Activated T-cell treated with anti-CD3 and anti-CD28 coated beads for 1 hour (primary cell): ENCODE measurements at places on chromosomes 3 and 15.

DNA sequence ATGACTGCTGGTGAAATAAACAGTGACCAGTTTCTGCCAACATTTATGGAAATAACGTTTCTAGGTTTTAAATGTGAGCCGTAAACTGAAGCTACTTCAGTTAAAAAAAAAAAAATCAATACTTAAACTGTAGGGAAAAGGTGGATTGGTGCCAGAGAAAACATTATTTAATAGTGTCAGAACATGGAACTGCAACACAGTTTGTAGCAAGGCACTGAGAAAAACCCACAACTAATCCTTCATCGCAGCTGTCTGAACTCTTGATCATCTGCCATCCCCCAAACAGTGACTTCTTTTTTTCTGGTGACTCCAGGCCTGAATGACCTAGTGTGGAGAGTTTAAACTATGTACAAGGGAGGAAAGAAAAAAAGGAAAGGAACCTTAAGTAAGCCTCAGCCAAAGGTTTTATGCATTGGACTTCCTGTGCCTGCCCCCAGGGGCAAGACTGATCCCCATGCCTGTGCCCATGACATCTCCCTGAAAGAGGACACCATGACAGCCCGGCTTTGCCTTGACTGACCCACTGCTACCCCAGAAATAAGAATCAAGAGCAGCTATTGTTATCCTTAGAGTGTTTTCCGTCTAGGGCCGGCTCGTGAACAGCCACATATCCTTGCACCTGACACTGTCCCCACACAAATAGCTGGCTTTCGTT, 33.1 kb downstream of the CRTAP start:
- no peak for DNase-seq

DNA sequence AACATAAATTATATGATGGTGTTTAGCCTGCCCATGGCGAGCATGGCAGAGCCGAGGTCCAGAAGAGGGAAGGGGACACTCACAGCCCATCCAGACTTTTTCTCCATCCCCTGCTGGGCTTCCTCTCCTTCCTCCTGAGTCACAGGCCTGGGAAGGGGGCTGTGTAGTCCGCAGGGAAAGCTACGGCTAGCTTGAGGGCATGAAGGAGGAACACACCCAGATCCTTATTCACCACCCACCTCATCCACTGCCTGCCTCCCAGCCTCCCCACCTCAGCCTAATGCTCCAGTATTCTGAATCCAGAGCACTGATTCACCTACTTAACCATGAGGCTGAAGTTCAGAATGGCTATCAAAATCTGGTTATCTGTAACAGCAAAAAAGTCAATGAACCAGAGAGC, 97.8 kb downstream of the OXNAD1 start:
- no peak for DNase-seq

DNA sequence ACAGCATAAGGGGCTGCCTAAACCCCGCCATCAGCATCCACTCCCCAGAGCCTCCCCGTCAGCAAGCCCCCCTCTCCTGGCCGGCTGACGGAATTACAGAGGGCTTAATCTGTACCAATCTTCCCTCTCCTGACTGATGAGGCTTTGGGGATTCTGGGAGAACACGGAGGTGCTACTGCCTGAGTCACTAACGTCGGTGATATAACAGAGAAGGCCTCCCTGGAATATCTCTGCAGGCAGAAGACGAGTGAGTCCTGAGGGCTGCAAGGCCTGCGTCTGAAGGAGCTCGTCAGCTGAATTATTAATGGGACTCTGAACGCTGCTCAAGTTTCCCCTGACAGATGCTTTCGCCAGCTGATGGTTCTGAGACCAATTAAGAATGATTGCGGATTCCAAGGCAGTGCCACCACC, 147.7 kb downstream of the XXYLT1 start:
- no peak for DNase-seq

- no peak for DNase-seq
Measured at GRCh38 chr15:47432826-47433225, 284.5 kb upstream of the SEMA6D start.

DNA sequence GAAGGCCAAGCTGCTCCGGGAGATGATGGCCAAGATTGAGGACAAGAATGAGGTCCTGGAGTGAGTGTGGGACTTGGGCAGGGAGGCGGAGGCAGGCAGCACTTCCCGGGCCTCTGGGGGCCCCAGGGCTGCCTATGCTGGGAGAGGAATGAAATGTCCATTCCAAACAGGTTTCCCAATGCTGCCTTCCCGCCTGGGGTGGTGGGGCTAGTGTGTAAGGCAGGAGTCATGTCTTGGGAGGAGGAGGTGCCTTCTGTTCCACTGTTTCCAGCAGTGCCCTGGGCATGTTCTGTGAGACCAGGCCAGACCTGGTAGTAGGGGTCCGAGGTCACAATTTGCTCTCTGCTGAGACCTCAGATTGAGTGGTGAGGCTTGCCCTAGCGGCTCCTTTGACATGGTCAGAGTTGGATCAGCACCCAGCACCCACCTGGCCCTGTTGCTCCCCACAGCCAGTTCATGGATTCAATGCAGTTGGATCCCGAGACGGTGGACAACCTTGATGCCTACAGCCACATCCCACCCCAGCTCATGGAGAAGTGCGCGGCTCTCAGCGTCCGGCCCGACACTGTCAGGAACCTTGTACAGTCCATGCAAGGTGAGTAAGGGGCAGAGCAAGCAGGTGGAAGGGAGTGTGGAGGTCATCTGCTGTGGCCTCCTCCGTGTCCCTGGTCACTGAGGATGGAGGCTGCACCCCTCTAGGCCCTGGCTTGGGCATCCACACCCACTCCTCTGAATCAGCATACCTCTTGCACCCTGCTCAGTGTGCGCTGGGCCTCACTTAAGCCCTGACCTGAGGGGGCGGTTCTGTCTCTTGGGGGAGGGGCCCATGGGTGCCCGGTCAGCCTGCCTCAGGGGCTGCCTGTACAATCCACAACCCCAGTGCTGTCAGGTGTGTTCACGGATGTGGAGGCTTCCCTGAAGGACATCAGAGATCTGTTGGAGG, 27.3 kb downstream of the PTPN23 start:
- no peak for DNase-seq

GRCh38 chr3:171531716-171532115, 71.5 kb upstream of the TNIK start:
- DNase-seq: no peak

GRCh38 chr3:127063916-127064315, 81.0 kb downstream of the PLXNA1 start:
- DNase-seq: no peak

DNA sequence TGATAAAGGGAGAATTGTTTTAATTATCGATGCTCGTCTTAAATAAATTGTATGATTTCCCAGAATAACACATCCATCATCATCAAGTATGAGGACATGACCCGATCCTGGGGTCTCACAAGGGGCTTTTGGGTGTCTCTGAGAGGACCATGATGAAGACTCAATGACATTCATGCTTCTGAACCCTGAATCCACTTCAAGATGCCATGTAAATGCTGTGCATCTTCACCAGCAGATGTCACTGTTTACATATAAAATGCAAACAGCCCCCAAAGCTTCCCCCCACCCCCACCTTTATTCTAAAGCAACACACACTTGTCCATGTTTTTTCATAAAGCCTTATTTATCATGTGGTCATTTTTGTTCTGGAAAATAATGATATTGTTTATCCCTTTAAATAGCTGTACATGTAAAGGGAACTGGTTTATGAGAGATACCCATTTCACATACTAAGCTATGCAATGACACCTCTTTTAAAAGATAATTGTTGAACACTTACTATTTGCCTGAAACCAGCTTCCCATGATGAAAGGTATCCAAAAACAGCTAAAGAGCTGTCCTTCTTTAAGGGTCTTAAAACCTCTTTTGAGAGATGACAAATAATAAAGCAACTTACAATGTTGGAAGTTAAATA, 69.7 kb upstream of the UBE3A start:
- no peak for DNase-seq

DNA sequence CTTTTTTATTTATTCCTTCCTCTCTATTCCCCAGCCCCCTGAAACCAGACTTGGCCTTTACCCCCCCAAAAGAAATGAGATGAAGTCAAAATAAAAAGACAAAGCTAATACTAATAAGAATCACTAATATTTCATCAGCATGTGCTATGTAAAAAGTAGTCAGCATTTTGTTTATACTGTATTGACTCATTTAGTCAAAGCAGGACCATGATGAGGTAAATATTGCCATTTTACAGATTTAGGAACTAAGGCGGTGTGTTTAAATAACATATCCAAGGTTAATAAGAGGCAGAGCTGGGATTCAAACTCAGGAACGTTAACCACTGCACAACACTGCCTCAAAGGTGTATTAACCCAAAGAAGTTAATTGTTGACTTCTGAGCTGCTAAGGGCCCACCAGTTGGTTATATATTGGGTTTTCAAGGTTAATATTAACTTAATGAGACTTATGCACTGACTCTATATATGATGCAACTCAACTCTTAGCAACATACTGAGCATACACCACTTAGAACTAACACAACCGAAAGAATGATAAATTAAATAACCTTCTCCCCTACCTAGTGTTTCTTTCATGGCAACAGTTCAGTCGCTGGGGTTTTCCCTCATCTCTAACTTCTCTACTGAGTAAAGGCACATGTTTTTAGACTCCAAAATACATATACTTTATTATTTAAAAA, 34.7 kb downstream of the FOXP1 start:
- no peak for DNase-seq

DNA sequence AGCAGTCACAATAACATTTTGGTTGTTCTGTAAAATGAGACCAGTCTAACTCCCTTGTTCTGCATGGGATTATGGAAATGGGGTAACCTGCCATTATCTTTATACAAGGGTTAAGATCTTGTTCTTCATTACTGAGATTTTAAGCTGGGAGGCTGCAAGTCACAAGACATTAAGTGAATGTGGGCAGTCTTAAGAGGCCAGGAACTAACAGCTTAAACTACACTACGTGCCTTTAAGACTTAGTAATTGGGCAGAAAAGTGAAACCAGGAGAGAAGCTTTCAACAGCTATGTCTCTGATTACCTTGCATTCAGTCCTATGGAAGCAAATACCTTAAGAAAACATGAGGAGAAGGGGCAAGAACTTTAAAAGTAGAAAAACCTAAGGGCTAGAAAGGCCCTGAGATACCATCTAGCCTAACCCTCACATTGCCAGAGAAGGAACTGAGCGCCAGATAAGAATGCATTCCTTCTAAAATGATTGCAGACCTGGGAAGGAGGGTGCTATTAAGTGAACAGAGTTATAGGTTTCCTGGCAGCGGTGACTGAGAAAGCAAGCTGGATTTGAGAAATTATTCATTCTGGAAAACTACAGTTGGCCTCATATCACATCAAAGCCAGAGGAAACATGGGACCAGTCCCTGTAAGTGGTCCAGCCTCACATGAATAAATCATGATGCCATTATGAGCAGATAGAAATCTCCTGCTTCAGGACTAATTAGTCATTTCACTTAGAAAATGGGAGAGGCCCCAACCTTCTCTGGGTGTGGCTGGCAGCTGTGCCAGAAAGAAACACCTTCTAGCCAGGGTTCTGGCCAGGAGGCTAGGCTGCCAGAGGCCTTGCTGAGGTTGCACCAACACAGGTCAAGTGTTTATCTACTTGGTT, 32.9 kb downstream of the DAPK2 start:
- no peak for DNase-seq

DNA sequence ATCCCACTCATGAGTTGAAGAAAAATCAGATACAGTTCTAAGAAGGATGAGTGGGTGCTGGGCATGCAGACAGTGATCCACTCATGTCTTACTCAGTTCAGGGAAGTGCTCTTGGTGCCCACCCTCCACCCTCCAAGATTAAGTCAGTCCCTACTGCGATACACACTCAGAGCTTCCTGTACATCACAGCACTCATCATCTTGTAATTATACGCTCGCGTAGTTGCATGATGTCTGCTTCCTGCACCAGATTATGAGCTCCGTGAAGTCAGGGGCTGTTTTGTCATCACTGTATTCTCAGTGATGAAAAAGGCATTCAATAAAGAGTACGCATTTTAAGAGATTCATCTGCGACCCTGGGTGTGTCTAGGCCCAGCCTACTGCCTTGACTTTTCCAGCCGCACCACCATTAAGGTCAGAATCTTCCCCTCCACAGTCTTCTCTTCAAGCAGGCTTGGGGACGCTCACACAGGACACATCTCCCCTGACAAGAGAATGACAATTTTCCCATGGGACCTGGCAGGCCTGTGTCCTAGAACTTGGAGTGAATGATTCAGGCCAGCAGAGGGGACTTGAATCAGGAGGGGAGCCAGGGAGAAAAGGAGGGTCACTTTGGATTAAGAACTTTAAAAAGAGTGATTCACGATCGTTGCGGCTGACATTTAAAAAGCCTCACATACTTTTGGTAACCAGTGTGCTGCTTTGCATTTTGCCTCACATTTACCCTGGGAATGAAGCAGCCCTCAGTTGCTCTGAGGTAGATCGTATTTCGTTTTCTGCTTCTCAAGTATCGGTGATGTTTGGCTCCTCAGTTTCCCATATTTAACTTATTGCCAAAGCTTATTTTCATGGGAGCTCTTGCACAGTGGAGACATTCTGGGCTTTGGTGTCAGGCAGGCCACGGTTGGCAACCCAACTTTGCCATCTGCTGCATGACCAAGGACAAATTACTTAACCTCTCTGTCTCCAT, 7.9 kb upstream of the PDE8A start:
- no peak for DNase-seq

DNA sequence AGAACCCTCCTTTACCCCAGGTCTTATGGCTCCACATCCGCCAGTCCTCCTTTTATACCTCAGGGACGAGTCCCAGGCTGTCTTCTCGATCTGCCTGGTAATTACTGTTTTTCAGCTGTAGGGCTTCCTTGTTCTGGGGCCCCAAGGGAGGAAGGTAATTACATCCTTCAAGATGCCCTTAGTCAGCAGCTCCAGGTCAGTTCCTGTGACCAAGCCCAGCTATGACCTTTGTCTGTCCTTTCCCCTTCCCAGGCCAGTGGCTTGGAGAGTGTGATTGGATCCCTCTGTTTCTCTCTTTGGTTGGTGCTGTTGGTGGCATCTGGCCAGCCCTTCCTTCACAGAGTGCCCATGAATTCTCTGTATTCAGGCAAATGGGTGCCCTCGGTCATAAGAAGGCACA, 92.6 kb downstream of the AAGAB start:
- no peak for DNase-seq

DNA sequence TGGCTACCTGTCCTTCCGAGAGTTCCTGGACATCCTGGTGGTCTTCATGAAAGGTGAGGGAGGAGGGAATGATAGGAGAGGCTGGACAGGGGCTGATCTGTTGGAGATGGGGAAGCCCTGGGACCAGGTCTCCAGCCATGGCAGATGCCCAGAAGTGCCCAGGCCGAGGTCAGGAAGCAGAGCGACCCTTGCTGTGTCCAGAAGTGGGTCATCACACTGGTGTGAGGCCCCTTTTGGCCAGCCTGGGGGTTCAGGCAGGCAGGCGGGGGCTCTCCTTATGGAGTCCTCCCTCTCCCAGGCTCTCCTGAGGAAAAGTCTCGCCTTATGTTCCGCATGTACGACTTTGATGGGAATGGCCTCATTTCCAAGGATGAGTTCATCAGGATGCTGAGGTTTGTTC, 17.8 kb downstream of the DUOX1 start:
- DNase-seq: no peak

DNA sequence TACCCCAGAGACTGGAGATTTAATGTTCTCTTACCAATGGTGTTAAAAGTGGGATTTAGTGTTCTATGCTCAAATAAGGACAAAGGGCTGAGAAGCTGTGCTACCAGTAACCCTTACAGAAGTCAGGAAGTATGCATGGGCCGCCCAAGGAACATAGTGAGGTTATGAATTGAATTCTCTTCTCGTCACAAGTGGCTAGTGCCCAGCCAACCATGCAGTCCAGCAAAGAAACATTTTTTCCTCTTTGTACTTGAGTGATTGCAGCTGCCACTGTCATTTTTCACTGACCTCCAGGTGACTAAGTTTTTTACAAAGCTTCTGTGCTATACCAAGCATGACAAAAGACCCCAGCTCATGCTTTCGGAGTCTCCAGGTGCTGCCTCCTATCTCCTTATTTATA, 110.6 kb upstream of the DCBLD2 start:
- no peak for DNase-seq
